Germinal center (tissue), 1 donor: ENCODE measurements at places on chromosomes 4 and X.

DNA sequence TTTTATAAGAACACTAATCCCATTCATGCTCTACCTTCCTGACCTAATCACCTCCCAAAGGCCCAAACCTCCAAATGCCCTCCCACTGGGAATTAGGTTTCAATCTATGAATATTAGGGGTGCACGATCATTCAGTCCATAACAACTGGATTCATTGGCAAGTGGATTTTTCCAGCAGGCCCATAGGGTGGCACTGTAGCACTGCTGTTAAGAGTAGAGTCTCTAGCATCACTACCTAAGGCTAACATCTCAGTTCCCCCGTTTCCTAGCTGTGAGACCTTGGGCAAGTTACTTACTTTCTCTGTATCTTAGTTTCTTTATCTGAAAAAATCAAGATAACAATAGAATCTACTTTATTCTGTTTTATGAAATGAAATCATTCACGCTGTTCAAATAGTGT lies 315.8 kb downstream of the STIM2 start:
- DNase-seq = no peak

- no peak for DNase-seq
Observed at GRCh38 chrX:9707306-9708033, 58.2 kb downstream of the GPR143 start.

DNA sequence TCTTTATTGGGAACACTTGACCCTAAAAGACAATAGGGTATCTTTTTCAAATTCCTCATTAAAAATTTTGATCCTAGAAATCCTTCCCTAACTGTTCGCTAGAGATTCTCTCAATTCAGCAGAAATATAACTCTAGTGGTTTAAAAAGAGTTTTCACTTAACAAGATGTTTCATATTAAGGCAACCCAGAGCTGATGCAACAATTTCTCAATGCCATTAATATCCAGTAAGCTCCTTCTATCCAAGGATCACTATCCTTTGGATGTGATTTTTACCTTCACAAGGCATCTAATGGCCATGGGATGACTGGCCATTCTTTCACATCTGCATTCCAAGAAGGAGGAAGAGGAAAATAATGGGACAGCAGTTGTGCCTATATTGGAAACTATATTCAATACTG lies 183.4 kb downstream of the ANKRD50 start:
- no peak for DNase-seq

DNA sequence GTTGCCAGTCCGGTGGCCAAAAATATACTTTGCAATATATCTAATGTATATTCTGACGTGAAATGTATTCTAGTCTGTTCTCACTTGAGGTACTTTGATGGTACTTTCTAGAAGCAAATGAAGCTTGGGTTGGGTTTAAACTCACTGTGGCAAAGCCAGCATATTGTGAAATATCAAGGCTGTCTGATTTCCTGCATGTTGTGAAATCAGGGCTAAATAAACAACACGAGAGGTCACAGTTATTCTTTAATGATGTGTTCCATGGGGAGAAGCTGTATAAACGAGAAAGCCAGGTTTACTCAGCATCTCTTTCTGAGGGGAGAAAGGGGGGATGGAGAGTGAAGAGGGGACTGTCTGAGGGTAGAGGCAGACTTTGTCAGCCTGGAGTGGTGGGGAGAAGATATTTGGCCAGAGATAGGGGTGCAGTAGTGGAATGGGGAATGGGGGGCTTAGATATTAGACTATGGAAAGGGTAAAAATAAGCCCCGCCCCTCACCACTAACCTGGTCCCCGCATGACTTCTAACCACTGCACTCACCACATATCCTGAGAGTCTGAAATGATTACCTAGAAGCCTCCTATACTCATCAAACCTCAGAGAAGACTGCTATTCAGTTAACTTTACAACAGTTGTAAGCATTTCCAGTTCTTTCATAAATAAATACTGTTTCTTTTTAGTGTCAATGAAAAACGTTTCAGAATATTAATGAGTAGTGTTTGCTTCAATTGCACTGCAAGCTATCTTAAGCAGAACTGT lies 5.9 kb upstream of the SCARB2 start:
- no peak for DNase-seq

- DNase-seq = no peak
Observed at GRCh38 chr4:117455088-117455487, 369.7 kb upstream of the TRAM1L1 start.

DNA sequence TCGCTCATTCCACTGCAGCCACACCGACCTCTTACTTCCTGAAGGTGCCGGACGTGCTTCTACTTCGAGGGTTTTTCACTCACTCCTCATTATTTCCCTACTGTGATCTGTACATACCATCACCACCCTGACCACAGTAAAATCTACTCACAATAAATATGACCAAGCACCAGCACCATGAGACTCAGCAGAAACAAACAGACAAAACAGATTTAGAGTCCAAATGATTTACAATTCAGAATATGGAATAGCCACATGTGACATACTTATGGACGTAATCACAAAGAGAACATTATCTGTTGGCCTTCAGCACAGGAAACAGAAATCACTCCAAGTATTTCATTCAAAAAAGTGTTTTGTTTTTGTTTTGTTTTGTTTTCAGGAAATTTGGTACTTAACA lies 16.1 kb upstream of the KLB start:
- DNase-seq = no peak

DNA sequence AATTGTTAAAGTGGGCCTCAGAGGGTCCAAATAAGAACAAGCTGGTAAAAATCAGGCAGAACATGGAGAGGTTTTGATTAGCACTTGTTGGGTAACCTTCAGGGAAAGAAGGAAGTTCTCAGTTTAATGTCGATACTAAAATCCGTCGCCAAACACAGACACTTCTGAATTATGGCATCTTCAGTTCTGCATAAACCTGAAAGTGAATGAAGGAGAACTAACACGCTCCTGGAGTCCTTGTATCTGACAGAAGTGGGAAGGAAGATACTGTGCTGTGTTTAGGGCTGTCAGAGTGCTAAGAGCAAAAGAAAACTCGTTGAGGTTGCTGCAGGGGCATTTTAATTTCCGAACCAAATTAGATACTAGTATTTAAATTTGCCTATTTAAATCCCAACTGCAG lies 106.2 kb downstream of the TMA16 start:
- no peak for DNase-seq

- no peak for DNase-seq
Observed at GRCh38 chrX:38102875-38103274, 96.5 kb downstream of the SYTL5 start.

DNA sequence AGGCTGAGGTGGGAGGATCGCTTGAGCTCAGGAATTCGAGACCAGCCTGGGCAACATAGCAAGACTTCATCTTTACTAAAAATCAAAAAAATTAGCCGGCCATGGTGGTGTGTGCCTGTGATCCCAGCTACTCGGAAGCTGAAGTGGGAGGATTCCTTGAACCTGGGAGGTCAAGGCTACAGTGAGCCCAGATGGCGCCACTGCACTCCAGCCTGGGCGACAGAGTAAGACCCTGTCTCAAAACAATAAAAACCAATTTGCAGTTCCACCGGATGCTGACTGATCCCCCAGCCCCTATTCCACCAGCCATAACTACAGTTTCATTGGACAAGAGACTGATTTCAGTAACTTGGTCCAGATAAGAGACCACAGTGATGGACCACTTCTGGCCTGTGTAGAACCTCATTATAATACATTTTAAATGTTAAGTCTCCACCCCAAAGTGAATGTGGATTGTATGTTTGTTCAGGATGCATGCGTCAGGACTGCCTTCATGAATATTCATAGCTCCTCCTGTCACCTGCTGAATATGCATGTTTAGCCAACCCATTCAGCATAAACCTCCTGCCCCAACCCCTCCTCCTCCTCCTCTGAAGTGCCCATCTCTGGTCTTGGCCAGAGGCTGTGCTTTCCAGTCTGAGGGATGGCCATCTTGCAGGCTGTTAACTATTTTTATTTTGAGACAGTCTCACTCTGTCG lies 2.3 kb upstream of the SLBP start:
- DNase-seq = no peak

GRCh38 chrX:9765072-9765736 lies 443 bp downstream of the GPR143 start:
- DNase-seq = no peak

DNA sequence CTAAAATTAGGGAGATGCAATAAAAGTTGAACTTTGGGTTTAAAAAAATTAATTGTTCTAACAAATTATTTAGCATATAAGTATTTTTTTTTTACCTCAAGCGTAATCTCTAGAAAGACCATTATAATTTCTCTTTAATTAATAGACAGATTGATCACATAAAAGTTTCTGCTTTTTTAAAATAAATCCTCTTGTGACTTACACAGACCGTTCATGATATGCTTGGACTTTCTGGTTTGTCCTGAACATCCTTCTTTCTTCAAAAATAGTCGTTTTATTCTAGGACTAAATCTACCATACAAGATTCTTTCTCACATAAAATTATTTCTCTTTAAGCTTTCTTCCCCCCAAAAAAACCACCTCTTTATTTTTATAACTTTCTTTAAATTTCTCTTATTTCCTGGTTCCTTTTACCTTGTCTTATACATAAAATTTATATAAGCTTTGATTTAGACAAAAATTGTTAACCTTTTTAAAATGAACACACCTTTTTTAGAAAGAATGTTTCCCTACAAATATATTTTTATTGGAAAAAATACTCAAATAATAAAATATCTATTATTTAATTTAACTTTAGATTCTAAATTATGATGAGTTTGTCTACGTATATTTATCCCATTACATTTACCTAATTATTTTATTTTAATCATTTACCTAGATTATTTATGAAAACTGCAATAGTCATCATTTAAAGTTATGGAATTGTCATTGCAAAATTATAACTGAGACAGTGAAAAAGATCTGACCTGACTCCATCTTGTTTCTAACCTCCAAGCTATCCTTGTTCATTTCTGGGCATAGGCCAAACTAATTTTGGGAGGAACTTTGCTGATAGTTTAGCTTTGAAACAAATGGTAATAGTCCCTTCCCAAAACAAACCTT lies 37.6 kb downstream of the PGRMC2 start:
- DNase-seq = no peak

GRCh38 chrX:47012131-47012530 lies 66.1 kb upstream of the RGN start:
- no peak for DNase-seq

DNA sequence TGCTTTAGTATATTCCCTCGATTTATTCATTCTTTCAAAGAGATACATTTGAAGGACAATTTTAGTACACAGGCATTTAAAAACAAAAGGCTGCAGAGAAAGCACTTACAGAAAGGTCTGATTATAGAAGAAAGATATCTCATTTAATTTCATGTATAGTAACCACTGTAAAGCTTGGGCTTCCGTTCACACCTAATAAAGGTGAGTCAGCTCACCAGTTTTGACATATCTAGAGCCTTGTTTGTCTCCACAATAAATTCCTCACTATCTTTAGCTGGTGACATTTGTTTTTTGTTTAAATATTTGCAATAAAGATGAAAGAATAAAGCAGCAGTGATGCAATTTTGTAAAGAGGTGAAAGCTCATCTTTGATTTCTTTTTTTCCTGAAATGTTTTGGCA lies 1.1 kb upstream of the EPHA5 start:
- no peak for DNase-seq
